ENCODE measurements at places on chromosomes 3 and 15. TPM values are rescaled to one million over a fixed set of nuclear protein-coding genes. Genes with fewer than 3 reads are reported as not detected.

CAPN3 gene
- 0.44 TPM for total RNA-seq

BFSP2 gene
- total RNA-seq, result not detected

ECE2 gene
- total RNA-seq, result not detected

KNG1 gene
- not detected for total RNA-seq

EIF4A2 gene
- total RNA-seq, result 2,028 TPM

UROC1 gene
- total RNA-seq, result not detected

GHSR gene
- total RNA-seq, result not detected

SKOR1 gene
- 0.12 TPM for total RNA-seq

TUSC7 gene
- not detected for total RNA-seq

GP5 gene
- total RNA-seq, result under 0.01 TPM

RBM5 gene
- total RNA-seq, result 164 TPM

ANKRD63 gene
- total RNA-seq, result not detected

MSL2 gene
- total RNA-seq, result 11.1 TPM

PAQR5 gene
- total RNA-seq, result 1.5 TPM
